Upper lobe of right lung (tissue), 1 donor: ENCODE measurements at places on chromosomes 5 and 9. TPM values are rescaled to one million over a fixed set of nuclear protein-coding genes. Genes with fewer than 3 reads are reported as not detected.

DNA sequence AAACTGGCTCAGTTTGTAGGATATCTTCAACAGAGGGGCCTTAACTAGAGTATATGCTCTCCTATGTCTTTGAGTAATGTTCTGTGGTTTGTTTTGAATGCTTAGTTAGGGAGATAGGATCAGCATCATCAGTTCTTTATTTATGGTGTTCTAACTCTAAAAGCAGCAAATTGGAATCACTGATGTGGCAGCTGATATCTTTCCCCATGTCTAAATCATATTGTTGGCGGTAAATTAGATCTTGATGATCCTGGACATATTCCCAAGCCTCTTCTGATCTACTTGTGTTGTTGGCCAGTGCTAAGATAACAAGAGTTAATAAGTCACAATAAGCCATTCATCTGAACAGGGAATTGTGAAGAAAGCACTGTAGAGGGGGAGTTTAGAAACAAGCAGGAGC is 332.4 kb upstream of the DAB2 start:
- DNase-seq, result no peak

DNA sequence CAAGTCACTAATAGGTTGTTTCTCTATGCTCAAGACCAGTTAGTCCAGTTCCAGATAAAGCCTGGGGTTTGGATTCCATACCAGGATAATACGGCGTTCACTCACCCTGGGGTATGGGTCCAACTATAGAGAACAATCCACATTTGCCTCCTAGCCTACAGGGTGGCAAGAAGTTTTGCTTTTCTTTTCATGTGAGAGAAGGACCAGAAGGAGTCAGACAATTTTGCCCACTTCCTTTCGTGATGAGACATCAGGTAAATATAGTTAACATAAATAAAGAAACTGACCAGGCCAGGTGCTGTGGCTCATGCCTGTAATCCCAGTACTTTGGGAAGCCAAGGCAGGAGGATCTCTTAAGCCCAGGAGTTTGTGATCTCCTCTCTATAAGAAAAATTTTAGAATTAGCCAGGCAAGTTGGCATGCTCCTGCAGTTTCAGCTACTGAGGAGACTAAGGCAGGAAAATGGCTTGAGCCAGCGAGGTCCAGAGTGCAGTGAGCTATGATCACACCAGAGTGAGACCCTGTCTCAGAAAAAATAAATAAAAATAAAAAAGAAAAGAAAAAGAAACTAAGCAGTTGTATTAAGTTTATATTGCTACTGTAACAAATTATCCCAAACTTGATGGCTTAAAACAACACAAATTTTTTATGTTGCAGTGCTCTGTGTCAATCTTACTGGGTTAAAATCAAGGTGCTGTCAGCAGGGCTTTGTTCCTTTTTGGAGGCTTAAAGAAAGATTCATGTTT is 7.5 kb upstream of the REEP5 start:
- no peak for DNase-seq

- no peak for DNase-seq
Measured at GRCh38 chr5:77145666-77146065, 58.6 kb upstream of the ZBED3 start.

DNA sequence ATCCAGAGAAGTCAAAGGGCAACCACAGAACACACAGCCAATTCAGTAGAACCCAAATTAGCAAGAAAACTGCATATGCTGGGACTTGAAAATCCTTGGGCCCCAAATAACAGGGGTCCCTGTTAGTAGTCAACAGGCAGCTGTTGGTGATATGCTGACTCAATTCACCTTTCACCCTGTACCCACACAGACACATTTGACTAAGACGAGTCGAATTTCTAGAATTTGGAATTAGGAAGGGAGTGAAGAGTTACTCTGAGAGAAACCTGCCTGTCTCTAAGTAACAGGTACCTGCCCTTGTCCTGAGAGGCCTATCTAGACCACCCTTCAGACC is 821 bp upstream of the VCP start:
- DNase-seq, result no peak

GRCh38 chr5:115586525-115587146 is 15.6 kb downstream of the TICAM2 start:
- DNase-seq, result no peak

DNA sequence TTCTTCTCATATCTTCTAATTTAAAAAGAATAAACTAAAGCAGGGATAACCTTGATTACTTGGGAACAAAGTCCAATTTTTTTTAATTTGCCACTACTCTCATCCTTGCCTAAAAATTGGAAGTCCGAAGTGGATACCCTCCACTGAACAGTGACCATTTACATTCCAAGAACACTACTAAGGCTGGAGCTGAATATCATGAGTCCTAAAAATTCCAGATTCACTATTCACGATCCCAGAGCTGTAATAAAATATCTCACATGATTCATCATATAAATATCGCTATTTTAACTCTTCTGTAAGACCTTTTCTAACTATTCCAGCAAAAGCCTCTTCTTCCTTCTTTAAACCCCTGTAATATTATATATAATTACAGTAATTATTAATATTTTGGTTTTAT is 57.4 kb downstream of the ATPSCKMT start:
- DNase-seq, result no peak

DNA sequence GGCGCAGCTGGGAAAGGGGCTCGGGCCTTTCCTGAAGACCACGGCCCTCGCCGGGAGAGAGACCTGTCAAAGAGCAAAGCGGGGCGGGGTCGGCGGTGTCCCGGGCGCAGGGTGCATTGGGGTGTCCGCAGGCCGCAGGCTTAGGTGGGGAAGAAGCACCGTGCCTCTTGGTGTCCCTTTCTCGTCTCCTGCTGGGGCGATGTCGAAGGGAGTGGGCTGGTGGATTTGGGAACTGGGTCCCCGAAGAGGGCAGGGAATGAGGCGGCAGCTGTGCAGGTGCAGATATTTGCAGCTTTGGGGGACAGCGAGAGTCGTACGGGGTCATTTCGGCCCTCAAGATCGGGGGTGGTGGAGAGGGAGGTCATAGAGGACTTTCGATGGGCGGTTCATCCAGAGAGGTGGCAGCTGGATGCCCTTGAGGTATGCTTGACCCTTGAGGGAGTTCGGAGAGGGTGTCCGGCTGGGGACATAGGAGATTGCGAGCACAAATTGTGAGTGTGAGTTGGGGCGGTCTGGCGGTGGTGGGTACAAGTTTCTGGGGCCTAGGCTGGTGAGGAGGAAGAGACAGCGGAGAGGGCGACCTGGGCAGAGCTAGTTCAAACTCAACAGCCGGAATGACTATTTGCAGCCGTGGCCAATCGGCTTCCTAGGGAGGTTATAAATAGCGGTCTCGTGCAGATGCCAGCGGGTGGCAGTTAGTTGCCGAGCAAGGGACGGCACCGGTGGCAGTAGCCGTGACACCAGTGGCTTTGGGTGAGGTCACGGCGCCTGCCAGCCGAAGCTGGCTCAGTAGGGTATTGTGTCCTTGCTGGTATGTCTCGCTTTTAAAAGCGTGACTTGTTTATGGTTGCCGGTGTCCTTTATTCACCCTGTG is 601 bp downstream of the NNT start:
- DNase-seq, result peak; percentile 82

- DNase-seq, result peak; percentile 89
Measured at GRCh38 chr5:81233080-81233634, at the start of gene CKMT2. Gene CKMT2, plus strand, starts transcription at chr5:81233322. Its CDS starts 17,811 bp downstream, at chr5:81251133.

DNA sequence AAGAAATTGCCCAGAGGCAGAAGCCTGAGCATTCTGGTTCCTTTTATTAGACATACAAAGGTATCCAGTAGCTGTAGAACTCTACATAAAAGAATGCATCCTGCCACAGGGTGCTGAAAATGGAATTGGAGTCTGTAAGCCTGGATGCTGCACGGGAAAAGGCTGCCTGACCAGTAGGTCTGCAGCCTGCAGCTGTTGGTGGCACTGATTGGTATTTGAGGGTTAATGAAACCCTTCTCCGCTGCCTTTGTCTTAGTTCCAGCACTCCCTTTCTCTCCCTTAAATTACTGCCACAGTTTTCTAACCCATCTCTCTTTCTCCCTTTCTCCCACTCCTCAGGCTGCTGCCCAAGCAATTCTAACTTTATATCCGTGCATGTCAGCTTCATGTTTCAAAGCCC is 64.7 kb downstream of the BRINP1 start:
- no peak for DNase-seq

DNA sequence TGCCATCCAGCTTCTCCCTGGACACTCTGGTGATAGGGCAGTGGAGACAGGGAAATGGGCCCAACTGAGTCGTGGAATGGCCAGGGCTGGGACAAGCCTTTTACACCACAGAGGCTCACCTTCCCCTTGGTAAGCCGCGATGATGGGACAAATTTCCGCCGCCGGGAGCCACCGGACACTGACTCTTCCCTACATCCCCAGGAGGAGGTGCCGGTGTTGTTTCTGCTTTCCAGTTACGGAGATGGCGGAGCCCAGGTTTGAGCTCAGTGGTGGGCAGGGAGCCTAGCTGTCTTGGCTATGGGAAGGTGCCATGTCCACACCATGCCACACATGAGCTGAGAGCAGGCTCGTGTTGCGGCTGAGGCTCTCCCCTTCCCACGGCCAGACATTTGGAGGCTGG is 19.9 kb upstream of the WNK2 start:
- DNase-seq, result no peak

- DNase-seq, result no peak
Measured at GRCh38 chr5:171580502-171581265, 161.2 kb downstream of the FGF18 start.

GRCh38 chr9:546797-547223 is 294.7 kb upstream of the DMRT1 start:
- DNase-seq, result no peak

DNA sequence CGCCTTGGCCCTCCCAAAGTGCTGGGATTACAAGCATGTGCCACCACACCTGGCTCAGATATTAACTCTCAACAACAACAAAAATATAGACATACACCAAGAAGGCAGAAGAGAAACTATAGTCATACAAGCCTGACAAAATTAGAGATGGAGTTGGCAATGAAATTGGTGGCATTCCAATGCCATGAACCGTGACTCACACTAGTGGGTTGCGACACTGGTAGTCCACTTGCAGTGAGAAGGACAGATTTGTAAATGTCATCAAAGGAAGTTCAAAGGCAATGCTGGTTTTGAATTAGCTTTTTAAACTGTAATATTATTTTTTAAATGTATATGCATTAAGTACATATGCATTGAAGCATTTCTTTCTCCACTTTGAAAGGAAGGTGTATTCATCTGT is 8.5 kb upstream of the DNAJC25 start:
- DNase-seq, result peak; percentile 68

DNA sequence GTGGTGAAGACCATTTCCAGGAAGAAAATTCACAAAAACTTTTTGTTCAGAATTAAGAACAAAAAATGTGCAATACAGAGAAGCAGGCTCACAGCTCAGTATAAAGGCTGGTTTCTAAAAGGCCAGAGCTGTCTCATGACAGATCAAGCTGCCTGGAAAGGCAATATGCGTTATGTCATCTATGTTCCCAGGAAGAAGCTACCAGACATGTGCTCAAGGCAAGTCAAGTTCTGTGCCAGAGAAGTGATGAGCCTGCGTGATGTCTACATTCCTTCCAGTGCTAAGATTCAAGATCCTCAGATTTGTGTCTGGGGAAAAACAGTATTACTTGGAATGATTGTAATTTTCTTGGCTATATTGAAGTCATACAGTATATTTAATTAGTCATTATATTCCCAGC is 104.3 kb downstream of the PDE4D start:
- DNase-seq, result no peak

DNA sequence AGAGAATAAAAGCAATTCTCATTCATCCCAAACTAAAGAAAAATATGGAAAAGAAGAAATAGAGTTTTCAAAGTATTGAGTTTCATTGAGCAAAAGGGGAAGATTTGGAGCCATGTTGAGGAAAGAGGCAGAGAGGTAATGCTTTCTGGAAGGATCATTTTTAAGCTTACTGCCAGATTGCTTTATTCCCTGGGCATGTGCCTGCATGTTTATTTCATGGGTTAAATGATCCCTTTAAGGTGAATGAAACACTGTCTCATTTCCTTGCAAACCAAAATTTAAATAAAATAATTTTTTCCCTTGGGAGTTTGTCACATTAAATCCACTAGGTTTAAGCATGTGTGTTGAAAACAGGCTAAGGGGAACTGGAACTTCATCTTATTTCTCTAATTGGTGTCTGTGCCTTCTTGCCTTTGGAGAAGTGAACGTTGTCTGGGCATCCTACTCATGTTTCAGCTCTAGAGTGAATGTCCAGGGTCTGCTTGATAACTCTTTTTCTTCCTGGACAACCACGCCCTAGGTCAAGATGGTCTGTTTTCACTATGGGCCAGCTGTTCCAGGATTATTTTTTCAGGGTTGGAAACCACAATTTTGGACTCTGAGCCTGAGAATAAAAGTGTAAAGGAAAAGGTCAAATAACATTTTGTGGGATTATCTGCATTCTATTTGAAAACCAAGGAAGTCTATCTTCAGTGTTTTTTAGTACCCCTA is 114.1 kb upstream of the ELL2 start:
- no peak for DNase-seq

- DNase-seq, result no peak
Measured at GRCh38 chr9:71218774-71219173, 97.4 kb upstream of the TRPM3 start.

Gene BAG1
- total RNA-seq, result 116 TPM

Gene GARIN3
- total RNA-seq, result not detected

Gene CCDC180
- 4.0 TPM for total RNA-seq

Gene GDNF
- total RNA-seq, result 0.23 TPM

Gene NFIB
- total RNA-seq, result 99.4 TPM

Gene C8G
- 1.1 TPM for total RNA-seq
